GM13976 (cell line): ENCODE measurements at places on chromosomes 4 and X.
A peak's percentile ranks its signal among the peaks of the same experiment; 100 is the strongest.

DNA sequence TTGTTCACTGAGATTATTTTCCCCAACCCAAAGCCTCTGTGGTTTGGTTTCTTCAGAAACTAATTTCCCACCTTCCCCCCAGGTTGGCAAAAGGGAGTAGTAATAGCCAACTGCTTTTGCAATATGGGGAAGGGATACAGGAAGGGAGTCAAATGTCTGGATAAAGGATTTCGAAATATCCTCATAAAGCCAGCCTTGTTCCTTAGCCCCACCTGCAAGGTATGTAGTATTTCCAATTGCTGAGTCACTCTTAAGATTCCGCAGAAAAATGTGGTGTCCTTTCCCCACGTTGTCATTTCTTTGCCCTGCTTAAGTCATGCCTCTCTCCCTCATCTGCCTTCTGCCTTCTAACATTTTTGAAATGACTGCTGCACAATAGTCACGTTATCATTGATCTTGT, 138.8 kb upstream of the DCAF8L1 start:
- DNase-seq, result no peak

- no peak for DNase-seq
Measured at GRCh38 chr4:78331965-78332364, 219.6 kb upstream of the ANXA3 start.

- DNase-seq, result no peak
Measured at GRCh38 chr4:13570916-13571315, 26.6 kb upstream of the NKX3-2 start.

DNA sequence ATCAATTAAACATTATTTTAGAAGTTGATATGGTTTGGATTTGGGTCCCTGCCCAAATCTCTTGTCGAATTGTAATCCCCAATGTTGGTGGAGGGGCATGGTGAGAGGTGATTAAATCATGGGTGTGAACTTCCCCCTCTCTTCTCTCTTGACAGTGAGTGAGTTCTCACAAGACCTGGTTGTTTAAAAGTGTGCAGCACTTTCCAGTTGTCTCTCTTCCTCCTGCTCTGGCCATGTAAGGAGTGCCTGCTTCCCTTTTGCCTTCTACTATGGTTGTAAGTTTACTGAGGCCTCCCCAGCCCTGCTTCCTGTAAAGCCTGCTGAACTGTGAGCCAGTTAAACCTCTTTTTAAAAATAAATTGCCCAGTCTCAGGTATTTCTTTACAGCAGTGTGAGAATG, 141.4 kb downstream of the GALNTL6 start:
- DNase-seq, result no peak

DNA sequence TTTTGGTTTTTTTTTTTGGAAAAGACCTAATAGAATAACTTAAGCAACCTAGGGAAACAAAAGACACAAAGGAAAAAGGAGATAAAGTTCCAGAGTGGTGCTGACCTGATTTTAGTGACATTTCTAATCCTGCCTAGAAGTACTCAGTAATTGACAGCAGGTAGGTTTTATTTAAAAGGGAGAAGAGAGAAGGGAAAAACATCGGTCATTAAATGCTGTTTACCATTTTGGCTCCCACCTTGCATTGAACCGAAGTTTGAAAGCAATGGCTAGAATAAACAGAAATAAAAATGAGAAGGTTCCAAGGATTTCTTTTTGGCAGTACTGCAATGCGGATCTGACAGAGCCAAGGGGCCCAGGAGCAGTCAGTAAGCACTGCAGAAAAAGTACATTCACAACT, 115.8 kb upstream of the MAOA start:
- no peak for DNase-seq

- peak; percentile 8 for DNase-seq
Measured at GRCh38 chrX:13257223-13258051, 62.4 kb downstream of the ATXN3L start.

GRCh38 chr4:149008415-149009025, 566.3 kb upstream of the NR3C2 start:
- no peak for DNase-seq

DNA sequence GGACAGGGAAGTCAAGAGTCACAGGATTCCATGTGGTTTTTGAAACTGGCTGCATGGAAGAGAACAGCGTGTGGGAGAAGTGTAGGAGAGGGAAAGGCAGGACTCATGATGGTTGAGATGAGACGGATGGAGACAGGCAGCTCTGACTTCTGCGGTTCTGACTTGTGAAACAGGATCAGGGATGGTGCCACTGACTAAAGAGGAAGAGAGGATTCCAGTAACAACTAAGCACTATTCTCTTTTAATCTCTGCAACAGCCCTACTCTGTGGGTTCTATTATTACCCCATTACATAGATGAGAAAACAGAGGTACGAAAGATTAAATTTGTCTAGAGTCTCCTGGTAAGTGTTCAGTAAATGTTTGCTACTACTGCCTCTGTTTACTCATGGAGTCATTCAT, 156.3 kb downstream of the CBR4 start:
- no peak for DNase-seq

GRCh38 chr4:13968723-13969122, 341.2 kb upstream of the BOD1L1 start:
- DNase-seq, result no peak

GRCh38 chr4:25759101-25759500, 103.5 kb downstream of the SLC34A2 start:
- no peak for DNase-seq

DNA sequence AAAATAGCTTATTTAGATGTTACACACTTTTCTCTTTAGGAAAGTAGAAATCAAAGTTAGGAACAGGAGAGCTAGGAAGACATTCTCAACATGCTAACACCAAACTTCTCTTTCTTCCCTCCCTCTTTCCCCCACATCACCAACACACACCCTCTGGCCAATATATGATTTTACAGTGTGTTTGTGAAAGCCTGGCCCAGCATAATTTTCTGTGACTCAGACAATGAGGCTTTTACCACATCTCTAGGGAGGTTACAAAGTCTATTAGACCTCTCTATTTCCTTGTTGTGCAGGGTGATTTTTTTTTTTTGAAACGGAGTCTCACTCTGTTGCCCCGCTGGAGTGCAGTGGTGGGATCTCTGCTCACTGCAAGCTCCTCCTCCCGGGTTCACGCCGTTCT, 189.9 kb downstream of the AASDH start:
- no peak for DNase-seq

- no peak for DNase-seq
Measured at GRCh38 chr4:145176641-145177432, 3.6 kb downstream of the OTUD4 start.

GRCh38 chr4:102449751-102450352, 51.3 kb upstream of the NFKB1 start:
- DNase-seq, result peak; percentile 67

DNA sequence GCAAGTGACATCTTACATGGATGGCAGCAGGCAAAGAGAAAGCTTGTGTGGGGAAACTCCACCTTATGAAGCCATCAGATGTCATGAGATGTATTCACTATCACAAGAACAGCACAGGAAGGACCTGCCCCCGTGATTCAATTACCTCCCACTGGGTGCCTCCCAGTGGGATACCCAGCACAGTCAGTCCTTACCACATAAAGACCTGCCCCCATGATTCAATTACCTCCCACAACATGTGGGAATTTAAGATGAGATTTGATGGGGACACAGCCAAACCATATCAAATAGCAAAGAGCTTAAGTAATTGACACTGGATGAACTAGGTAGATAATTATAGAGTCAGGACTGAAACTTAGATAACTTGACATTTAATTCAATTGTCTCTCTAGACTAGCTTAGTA, 85.6 kb downstream of the SLIT2 start:
- no peak for DNase-seq

- no peak for DNase-seq
Measured at GRCh38 chrX:85922821-85923220, 124.5 kb downstream of the CHM start.

- DNase-seq, result no peak
Measured at GRCh38 chr4:62816566-62816965, 1592.7 kb downstream of the TECRL start.

GRCh38 chrX:52574416-52575275, 57.8 kb upstream of the XAGE1B start:
- DNase-seq, result peak; percentile 41

DNA sequence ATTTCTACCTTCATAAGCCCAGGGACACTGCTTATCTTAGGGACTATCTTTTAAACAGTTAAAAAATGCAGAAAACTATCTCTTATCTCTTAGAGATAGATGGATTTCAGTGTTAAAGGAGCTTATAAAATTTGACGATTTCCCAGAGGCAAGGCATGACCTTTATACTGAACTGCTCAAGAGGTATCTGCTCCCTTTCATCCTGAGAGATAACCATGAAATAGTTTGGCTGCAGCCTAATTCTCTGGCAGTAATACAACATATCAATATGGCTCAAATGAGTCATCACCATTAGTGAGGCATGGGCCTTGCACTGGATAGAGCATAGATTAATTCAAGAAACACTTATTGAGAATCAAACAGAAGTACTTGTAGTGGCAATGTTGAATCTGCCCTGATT, 348.2 kb upstream of the GRIA3 start:
- no peak for DNase-seq

DNA sequence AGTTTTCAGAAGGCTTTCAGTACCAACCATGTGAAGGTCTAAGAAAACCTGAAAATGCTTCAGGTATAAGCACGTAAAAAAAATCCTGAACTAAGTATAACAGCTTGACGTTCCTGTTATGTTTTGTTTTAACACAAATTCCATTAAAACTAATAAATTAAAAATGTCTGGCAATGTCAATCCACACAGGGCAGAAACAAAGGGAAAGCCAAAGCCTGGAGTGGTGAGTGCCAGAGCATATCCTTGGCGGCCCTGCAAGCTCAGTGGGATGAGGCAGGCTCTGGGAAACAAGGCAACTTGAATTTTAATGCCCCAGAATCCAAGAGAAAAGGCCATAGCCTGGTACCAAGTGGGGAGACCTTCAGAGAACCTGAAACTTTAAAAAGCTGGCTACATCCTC, 78.2 kb downstream of the EPHA5 start:
- no peak for DNase-seq

DNA sequence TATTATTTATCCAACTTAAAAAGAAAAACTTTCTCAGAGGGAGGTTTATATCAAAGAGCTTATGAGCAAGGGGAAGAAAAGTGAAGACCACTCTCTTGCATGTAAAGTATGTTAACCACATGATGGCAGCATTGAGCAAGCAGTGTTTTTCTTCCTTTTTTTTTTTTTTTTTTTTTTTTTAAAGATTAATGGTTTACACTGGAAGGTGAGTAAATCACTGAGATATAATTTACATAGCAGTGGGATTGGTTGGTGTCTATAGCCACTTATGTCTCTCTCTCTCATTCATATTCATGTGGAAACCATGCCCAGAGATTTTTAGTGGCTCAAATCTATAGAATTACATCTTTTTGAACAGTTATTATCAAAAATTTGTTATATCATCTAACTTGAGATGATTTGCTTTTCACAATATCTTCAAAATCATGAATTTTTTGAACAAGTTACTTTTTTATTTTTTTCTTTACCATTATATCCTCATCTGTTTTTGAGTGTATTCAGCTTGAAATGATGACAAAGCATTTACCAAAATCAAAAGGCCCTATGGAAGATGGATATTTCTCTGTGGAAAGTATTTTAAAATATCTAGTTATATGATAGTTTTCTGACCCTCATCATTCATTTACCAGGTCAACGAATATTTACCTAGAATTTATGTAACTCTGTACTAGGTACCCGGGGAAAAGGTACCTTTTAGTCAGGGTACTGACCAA, 31.6 kb downstream of the MTHFD2L start:
- peak; percentile 19 for DNase-seq

GRCh38 chr4:107133965-107134653, 98.0 kb upstream of the DKK2 start:
- no peak for DNase-seq
